Kidney tubule cell (primary cell): ENCODE measurements at places on chromosomes 4 and X.

- DNase-seq, result peak; percentile 66
Measured at GRCh38 chr4:109803924-109804571, 2.2 kb upstream of the CFI start.

DNA sequence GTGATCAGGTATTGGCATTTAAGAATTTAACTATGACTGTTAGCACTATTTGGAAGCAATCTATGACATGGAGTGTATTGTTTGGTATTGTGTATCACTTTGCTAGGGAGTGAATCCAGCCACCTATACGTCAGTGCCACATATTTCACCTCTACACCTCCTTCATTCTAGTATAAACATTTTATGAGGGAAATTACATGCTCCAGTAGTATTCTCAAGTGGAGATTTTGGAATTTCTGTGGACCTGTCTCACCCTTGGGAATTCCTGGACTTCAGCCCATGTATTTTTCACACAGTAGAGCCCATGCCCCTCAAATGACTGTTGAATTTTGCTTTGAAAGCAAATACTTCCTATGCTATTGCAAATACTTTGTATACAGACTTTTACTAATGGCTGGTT, 11.3 kb downstream of the BST1 start:
- DNase-seq, result peak; percentile 17

DNA sequence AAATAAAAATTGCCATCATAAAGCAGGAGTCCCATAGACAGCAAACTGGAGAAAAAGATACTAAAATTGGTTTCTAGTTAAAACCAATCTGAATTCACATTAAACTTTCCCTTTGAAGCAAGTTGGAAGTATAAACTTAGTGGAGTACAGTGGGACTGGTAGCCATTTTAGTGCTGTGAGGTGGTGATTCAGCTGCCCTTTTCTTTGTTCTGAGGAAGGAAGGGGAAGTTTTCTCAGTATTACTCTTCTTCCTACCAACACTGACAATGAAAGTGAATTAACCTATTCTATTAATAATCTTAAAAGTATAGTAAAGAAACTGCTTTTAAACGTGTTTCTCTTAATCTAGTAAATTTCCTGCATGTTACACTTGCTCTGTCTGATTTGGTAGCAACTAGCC, 36.7 kb downstream of the SLC9A6 start:
- DNase-seq, result no peak

- DNase-seq, result no peak
Measured at GRCh38 chr4:108029016-108029720, 39.5 kb downstream of the HADH start.

GRCh38 chr4:55075823-55076716, 49.3 kb downstream of the KDR start:
- DNase-seq, result no peak

DNA sequence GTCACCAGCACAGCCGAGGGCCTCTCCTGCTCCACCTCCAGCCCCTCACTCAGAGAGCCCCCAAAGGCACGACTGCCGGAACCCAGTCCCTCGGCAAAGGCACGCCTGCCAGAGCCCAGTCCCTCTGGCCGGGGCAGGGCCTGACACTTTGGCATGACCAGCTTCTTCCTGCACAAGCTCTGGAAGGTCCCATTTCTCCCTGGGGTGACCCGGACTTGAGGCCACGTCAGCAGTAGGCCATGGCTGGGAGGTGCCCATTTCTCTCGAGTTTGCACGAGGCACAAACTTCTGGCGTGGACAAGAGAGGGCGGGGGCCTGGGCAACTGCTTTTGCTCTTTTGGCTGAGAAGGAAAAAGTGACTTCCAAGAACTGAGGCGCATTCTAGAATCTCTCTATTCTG, 62.2 kb upstream of the GPR78 start:
- no peak for DNase-seq

- no peak for DNase-seq
Measured at GRCh38 chr4:3420956-3421355, 20.8 kb upstream of the HGFAC start.

DNA sequence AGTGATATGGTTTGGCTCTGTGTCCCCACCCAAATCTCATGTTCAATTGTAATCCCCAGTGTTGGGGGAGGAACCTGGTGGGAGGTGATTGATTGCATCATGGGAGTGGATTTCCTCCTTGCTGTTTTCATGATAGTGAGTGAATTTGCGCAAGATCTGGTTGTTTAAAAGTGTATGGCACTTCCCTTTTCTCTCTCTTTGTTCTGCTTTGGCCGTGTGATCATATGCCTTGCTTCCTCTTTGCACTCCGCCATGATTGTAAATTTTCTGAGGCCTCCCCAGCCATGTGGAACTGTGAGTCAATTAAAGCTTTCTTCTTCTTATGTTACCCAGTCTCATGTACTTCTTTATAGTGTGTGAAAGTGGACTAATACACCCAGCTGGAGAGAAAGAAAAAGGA, 113.0 kb upstream of the AADAT start:
- no peak for DNase-seq

GRCh38 chr4:84971319-84971932, 4.9 kb upstream of the WDFY3 start:
- DNase-seq, result peak; percentile 58

DNA sequence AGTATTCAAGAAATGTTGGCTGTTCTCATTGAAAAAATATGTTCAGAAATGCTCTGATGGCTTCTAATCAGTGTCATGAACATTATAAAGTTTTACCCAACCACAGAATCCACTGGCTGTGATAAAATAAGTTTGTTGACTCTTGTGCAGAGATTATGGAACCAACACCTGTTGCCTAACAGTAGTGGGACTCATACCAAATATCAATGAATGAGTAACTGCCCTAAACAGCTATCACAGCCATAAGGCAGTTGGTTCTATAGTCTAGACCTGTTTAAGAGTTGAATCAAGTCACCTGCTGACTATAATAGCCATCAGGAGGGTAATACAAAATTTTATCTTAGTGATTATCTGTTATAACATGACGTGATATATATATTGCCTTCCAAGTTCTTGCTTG, 168.3 kb downstream of the ATOH1 start:
- no peak for DNase-seq

- DNase-seq, result no peak
Measured at GRCh38 chrX:69153060-69153730, 12.1 kb downstream of the PJA1 start.

GRCh38 chr4:100014616-100015015, 64.5 kb upstream of the H2AZ1 start:
- peak; percentile 15 for DNase-seq

GRCh38 chr4:62377700-62378099, 1177.6 kb downstream of the ADGRL3 start:
- no peak for DNase-seq

GRCh38 chr4:128558896-128559679, 250.4 kb upstream of the JADE1 start:
- no peak for DNase-seq

DNA sequence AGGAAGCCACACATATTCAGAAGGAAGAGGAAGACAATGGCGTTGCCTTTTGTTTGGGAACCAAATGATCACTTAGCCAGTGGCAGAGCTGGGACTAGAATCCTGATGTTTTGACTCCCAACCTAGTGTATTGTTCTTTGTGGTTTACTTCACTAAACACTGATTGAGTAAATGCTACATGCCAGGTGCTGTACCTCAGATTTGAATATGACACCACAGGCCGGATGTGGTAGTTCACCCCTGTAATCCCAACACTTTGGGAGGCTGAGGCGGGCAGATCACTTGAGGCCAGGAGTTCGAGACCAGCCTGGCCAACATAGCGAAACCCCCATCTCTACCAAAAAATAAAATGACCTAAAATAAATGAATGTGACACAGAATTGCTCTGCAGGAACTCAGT, 8.4 kb downstream of the NDUFA1 start:
- DNase-seq, result no peak

DNA sequence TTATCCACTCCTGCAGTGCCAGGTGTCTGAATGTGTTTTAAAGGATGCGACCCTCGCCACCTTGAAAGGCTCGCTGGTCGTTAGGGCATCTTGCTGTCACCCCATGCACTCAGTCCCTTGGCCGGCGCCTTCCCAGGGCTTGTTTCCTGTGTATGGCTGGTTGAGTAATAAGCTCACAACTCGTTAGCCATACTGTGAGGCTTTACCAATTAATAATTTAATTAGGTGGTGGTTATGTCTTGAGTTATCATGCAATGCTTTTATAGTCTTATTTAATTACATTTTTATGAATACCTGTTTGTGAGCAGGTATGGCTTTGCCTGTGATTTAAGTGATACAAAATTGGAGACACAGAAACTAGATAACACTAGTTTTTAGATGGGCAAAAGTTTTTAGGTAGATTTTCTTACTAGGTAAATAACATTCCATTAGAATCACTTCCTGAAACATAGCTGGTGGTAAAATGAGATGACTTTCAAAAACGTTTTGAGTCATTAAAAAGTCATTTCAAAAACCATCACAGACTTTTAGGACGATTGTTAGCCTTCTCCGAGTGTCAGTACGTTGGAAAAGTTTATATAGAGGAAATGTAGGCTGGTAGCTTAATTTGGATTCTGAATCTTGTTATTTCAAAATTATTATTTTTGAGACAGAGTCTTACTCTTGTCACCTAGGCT, 18.2 kb downstream of the PTTG2 start:
- DNase-seq, result peak; percentile 49

- DNase-seq, result peak; percentile 29
Measured at GRCh38 chr4:45004847-45005565, 278.6 kb upstream of the GNPDA2 start.

- no peak for DNase-seq
Measured at GRCh38 chr4:150543042-150543441, 38.9 kb upstream of the MAB21L2 start.

GRCh38 chr4:137702512-137702911, 170.2 kb upstream of the PCDH18 start:
- no peak for DNase-seq

DNA sequence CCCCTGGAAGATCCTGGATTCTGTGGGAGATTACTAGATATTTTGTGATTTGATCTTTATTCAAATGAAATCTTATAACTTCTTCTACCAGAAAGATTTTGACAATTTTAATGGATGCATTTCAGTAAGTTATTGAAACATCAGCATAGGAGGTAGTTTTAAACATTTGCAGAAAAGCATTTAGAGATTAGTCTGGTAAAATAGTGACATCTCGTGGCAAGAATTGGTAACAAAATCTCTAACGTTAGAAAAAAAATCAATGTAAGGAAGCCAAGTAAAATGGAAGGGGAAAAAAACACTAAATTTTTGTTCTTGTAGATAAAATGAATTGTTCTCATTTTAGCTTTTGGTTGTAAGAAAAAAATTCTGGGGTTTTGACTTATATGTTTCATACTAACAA, 73.3 kb downstream of the TASL start:
- DNase-seq, result peak; percentile 46

GRCh38 chr4:77433418-77433733, 172.2 kb upstream of the CXCL13 start:
- peak; percentile 71 for DNase-seq

- DNase-seq, result no peak
Measured at GRCh38 chrX:111169141-111169540, 73.2 kb downstream of the PAK3 start.

DNA sequence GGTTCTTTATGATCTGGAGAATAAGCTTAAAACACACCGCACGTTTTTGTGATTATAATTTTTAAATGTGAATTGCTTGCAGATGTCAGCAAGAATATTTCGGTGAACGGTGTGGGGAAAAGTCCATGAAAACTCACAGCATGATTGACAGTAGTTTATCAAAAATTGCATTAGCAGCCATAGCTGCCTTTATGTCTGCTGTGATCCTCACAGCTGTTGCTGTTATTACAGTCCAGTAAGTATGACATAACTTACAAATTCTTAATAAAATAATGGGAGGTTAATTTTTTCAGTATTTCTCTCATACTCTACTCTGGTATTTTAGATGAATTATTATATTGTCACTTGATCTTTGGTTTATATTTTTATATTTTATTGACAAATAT, 5.4 kb downstream of the AREG start:
- DNase-seq, result no peak

DNA sequence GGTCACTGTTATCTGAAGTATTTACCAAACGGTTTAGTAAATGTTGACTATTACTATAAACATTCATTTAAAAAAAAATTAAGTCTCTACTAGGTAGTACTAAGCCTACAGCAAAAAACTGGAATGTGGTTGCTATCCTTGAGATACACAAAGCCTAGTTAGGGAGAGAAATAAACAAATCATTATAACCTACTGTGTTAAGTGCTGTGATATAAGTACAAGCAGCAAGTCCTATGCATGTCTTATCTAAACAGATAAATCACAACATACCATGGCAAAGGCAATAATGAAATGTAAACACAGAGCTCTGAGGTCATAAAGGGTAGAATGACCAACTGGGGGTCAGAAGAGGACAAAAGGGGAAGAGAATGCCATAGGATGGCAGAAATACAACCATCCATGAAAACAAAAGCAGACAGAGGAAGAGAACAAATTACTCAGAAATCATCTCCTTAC, 92.2 kb downstream of the RNF150 start:
- DNase-seq, result no peak

GRCh38 chr4:78332976-78333375, 218.6 kb upstream of the ANXA3 start:
- no peak for DNase-seq

GRCh38 chrX:133676344-133677122, 261.2 kb upstream of the GPC4 start:
- DNase-seq, result no peak
